ENCODE measurements at places on chromosomes 4 and X.

GRCh38 chrX:87687703-87688102 is 170.1 kb downstream of the KLHL4 start:
- DNase-seq, result no peak

DNA sequence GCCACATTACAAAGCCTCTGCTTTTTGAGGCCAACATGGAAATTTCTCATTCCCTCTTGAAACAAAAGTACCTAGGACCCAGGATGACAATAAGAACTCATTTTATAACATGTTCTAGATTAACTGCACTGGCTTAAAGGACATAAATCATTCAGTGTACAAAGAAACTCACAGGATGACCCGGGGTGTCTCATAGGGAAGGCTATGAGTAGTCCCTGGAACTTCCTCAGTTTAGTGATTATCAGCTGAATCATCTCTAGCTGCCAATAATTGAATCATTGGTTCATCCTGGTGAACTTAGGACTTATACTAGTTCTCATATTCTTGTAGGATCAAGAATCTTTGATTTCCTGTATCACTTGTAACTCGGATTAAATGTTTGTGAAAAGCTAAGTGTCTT is 95.8 kb upstream of the WDR1 start:
- DNase-seq, result no peak

- DNase-seq, result no peak
Measured at GRCh38 chrX:103453655-103454054, 65.6 kb downstream of the RAB40A start.

- DNase-seq, result no peak
Measured at GRCh38 chrX:19863212-19863856, 24.1 kb downstream of the SH3KBP1 start.

GRCh38 chr4:189502841-189503435 is 437.7 kb upstream of the FRG1 start:
- no peak for DNase-seq

DNA sequence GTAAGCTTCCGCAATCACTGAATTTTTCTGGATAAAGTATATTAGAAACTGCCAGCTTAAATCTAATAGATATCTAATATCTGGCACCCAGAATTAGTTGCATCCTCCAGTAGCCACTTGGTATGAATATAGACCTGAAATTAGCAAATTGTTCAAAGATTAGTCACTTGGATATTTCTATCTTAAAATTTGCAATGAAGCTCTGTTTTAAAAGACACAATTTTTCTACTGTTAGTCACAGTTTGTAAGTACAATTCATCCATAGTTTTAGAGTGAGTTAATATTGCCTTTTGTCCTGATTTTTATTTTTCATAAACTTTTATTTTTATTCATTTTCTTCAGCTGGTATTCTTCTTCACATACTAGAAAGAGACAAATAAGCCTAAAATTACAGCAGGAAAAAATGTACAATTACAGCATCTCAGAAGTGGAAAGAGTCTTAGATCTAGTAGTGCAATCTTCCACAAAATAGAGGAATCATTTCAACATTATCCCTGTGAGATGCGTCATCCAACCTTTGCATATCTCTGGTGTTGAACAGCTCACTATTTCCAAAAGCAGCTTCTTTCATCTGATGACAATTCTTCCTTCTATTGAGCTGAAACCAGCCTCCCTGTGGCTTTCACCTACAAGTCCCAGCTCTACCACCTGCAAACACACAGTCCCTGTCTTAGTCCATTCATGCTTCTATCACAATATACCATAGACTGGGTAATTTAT is 190.0 kb upstream of the AR start:
- DNase-seq, result no peak
